ENCODE measurements at places on chromosomes 3 and 15.

DNA sequence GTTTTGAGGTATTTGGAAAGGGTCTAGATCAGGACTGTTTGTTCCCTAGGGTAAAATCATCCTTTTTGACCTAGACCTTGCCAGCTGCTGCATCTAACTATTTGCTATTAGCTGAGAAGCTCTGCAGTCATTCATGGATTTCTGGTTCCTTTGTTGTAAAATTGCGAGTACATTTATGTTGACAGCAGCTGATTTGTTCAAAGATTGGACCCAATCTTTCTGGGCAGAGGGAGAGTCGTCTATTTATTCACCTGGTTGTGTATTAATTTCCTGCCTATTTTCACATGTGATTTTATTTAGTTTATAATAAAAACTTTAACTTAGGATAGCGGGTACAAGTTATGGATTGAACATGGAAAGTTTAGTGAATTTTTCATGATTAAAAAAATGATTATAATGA, 236.3 kb downstream of the CNTN4 start:
- no peak for DNase-seq

- DNase-seq = no peak
Observed at GRCh38 chr15:89132611-89133507, 44.6 kb downstream of the ABHD2 start.

- DNase-seq = peak; percentile 93
Observed at GRCh38 chr3:124558991-124559845, 171.0 kb upstream of the UMPS start.

DNA sequence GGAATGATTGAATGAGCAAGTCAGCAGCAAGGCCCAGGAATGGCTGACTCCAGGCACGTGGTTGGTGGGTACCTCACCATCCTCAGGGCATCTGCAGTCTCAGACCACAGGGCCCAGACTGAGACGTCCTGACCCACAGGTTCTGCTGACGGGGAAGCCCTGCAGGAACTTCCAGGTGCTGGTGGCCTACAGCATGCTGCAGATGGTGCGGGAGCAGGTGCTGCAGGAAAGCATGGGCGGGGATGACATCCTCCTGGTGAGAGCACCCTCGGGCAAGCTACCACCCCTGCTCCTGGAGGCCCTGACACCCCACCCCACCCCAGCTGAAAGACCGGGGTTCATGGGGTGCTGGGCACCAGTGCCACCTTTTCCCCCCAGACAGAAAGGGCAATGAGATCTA, 14.1 kb downstream of the TBC1D21 start:
- DNase-seq = no peak

GRCh38 chr3:5613599-5613998, 426.1 kb downstream of the EDEM1 start:
- no peak for DNase-seq

DNA sequence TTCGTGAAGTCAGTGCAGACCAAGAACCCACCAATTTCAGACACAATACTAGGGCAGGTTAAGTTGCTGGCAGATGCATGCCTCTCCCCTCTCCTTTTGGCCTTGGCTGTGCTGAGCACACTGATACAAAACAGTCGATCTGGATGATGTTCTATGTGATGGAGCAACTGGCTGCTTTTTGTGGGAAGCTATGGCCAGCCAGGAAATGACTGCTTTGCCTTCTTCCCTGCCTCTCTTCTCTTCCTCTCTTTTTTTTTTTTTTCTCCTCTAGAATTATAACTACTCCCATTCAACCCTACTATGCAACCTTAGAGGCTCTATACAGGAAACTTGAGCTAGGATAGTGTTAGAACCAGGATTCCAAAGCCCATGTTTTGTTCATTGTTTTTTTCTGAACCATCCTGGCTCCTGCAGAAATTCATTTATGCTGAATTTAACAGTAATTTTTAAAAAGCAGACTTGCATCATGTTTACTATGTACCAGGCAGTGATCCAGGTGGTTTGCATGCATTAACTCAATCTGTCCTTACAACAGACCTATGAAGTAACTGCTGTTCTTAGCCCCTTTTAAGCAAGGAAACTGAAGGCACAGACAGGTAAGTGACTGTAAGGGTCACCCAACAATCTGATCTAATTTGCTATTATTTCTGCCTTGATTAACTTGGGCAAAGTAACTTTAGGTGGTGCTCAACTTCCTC, 62.9 kb downstream of the PLD1 start:
- DNase-seq = no peak

GRCh38 chr15:70783041-70783440, 19.7 kb upstream of the UACA start:
- DNase-seq = no peak

DNA sequence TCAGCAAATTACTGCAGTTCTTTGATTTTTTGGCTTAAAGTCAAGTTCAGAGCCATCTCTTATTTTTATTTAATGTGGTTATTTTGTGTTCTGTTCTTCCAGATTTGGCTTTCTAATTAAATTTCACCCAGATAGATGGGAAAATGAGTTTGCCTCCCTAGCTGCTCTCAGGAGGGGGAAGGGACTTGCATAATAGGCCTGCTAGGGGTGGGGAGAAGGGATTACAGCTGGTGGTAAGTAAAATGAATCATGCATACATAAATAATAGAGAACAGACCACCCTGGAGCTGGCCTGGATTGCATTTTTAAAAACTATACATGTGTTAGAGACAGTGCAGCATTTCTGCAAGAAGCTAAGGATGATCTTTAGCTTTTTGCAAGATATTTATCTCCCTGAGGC, 3.9 kb upstream of the PXYLP1 start:
- DNase-seq = peak; percentile 75

GRCh38 chr3:23041918-23042696, 161.0 kb upstream of the UBE2E2 start:
- no peak for DNase-seq

GRCh38 chr3:49370585-49371290, 12.6 kb upstream of the GPX1 start:
- DNase-seq = no peak

- peak; percentile 75 for DNase-seq
Observed at GRCh38 chr3:132029182-132029902, 5.5 kb downstream of the CPNE4 start.

DNA sequence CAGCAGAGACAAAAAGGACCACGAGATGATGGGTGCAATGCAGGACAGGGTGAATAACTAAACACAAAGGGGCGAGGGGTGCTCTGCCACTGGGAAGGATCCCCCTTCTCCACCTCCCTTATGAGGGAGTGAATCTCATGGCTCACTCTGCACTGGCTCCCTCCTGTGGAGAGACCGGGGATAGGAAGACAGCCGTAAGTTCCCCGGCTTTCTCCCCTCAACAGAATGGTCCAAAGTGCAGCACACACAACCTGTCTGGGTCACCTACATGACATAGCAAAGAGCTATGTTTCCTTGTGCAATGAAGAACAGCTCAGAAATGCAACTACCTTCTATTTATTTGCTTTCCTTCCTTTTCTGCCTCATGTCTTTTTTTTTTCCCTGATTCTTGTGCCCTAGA, 7.8 kb upstream of the ACSBG1 start:
- DNase-seq = no peak

DNA sequence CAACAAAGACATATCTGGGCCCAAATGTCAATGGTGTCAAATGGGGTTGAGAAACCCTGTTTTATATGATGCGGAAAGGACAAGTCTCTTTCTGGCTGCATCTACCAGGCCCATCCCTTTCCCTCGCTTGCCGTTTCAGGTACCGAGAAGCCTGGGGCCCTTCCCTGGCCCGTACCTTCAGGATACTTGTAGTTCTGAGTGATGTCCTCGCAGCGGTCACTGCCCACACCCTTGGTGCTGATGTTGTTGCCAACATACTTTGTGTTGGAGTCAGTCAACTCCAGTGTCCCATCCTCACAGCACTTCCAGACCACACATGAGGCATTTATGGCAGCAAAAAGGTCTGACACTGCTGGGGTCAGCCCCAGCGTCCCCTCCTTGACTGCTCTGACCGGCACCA, 13.8 kb downstream of the EPB42 start:
- no peak for DNase-seq

DNA sequence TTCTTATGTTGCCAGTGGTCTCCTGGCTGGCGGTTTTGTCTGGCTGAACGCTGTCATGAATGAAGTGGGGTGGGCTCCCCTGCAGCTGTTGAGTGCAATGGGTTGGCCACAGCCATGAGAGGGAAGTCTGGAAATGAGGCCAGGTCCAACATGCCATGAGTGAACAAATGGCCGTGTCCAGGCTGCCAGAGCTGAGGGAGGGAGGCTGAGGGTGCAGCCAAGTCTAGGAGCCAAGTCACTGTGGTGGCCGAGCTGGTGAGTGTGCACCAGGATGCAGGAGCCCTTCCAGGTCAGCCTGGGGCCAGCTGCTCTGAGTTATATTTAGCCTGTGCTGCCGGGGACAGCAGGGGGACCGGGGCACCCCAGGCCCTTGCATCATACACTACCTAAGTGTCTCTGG, 24.7 kb upstream of the PRR23E start:
- no peak for DNase-seq

DNA sequence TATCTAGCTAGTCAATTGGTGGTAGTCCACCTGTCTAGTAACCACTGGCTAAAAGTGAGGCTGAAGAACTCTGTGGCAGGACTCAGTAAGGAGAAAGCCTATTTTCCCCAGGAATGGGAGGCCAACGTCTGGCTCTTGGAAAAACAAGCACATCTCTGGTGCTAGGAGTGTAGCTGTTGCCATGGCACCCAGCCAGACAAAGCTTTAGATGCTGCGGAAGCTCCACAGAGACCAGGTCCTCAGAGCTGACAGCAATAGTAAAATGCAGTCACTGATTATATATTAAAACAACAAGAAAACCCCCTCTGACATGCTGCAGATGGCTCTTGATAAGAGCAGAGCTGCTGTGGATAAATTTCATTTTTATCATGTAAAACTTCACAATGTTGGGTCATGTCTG, 124.9 kb upstream of the STRIT1 start:
- no peak for DNase-seq

DNA sequence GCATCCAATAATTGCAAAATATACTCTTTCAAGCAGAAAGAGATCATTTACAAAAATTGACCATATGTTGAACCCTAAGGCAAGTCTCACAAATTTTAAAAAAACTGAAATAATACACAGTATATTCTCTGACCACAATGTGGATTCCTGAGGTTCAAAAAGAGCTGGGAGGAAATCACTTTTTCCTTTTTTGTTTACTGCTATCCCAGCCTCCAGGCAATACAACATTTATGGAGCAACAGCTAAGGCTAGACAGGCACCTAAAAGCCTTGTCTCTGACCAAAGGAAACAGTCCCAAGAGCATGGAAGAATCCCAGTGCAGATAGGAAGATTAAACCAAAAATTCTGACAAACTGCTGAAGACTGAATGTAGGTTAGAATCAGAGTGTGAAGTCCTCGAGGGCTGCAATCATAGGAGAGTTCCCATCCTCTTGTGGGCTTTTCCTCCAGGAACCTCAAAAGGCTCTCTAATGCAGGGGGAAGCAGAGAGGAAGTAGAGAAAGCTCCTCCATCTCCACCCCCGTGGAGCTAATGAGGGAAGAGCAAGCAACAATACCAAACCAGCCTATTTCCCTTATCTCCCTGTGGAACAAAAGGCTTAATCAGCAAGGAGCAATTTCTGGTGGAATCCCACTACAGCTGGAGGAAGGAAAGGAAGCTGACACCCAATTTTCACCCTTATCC, 57.0 kb downstream of the TMCC1 start:
- DNase-seq = no peak

- no peak for DNase-seq
Observed at GRCh38 chr15:35827141-35827540, 281.2 kb upstream of the DPH6 start.

DNA sequence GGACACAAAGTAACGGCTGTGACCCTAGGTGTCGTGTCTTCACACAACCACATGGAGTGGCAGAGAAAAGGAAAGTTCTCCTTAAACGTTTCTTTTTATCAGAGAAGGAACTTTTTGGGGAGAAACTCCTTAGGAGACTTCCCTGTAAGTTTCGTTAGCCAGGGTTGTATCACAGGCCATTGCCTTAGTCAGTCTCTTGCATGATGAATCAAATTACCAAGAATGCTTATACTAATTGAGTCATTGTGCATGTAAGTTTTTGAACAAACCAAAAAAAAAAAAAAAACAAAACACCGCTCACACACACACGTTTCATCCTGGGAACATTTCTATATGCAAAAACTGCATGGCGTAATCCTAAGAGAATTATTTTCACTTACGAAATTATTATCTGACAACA, 150.4 kb upstream of the SATB1 start:
- DNase-seq = no peak

- peak; percentile 10 for DNase-seq
Observed at GRCh38 chr15:62779036-62779770, 263.3 kb upstream of the TPM1 start.

DNA sequence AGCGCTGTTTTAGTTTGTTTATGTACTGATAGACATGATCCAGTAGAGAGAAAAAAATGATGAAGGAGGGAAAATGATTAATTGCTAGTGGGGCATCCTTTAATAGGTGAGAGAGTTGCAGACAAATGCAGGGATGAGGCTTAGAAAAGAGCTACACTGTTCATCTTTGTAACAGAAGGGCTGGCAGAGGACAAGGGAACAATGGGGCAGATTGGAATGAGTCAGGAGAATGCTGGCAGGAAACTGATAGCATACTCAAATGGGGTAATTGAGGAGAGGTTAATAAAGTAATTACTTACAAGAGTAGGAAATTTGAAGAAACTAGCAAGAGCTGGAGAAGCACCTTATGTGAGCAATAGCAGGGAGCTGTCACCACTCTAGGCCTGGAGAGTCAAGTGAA, 170.9 kb downstream of the OXSM start:
- no peak for DNase-seq

- no peak for DNase-seq
Observed at GRCh38 chr3:129602309-129602708, 4.2 kb downstream of the PLXND1 start.

DNA sequence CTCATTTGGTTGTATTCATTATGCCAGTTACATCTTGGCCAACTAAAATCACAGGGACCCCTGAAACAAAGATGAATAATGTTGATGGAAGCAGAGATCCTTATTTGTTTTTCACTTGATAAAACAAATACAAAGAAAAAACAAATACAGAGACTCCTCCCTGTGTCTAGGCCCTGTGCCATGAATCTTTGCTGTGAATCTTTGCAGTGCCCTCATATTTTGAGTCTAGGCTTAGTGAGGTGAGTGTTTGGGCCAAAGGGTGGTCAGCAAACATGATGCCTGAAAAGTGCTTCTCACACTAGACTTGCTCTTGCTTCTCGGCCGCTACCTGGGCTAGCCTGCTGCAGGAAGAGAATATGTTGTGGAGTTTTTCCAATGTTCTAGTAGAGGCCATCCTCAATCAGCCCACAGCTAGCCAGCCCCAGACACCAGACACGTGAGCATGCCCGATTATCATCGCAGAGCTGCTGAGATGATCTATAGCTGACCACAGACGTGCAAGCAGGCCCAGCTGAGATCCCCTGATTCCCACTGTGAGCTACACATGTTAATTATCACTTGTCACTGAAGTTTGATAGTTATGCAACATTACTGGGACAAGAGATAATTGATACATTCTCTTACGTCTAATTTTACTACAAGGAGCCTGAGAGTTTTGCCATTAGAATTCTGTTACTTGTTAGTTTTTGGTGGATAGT, 191.4 kb downstream of the THRB start:
- no peak for DNase-seq

DNA sequence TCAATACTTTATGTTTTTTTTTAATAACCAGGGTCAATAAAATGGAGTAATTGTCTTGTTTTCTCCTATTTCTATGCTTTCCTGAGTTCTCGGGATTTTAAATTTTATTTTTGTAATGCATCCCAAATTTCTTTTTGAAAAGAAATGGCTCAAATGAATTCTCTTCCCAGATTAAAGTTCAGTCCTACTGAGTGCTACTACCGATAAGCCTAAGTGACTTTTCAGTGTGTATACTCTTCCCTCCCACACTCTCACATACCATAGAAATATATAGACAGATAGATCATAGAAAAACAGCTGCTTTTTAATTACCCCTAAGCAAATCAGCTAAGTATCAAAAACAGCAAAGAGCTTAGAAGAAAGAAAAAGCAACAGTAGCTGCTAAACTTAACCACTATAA, 1.5 kb downstream of the SERPINI1 start:
- DNase-seq = no peak

Data from fibroblast of the conjunctiva (primary cell).